ENCODE measurements at places on chromosomes 3 and 15.
A peak's percentile ranks its signal among the peaks of the same experiment; 100 is the strongest.

DNA sequence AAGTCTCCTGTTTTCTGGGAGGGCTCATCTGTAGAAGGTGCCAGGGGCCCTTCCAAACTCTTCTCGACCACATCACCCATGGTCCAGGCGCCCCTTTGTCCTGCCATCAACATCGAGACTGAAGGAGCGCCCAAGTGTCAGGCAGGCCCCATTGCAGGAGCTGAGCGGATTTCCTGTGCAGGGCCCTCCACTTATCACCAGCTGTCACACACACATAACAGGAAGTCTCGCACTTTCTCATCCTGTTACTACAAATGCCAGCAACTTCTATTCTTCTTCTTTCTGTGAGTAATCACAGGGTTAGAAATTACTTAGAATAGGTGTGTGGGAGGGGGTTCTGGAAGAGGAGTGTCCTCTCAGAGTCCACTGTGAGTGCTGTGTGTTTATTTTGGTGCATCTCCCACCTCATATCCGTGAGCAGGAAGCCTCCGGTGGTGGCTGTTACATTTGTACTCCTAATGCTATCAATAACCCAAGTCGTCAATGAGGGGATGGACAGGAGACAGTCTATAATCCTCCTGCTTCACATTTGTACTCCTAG lies at the start of gene KLHL6:
KLHL6 (minus strand) TSS at position 166 of the 541 bp plus-strand sequence; CDS start at position 113, 53 bp downstream.
- peak; percentile 86 for DNase-seq

DNA sequence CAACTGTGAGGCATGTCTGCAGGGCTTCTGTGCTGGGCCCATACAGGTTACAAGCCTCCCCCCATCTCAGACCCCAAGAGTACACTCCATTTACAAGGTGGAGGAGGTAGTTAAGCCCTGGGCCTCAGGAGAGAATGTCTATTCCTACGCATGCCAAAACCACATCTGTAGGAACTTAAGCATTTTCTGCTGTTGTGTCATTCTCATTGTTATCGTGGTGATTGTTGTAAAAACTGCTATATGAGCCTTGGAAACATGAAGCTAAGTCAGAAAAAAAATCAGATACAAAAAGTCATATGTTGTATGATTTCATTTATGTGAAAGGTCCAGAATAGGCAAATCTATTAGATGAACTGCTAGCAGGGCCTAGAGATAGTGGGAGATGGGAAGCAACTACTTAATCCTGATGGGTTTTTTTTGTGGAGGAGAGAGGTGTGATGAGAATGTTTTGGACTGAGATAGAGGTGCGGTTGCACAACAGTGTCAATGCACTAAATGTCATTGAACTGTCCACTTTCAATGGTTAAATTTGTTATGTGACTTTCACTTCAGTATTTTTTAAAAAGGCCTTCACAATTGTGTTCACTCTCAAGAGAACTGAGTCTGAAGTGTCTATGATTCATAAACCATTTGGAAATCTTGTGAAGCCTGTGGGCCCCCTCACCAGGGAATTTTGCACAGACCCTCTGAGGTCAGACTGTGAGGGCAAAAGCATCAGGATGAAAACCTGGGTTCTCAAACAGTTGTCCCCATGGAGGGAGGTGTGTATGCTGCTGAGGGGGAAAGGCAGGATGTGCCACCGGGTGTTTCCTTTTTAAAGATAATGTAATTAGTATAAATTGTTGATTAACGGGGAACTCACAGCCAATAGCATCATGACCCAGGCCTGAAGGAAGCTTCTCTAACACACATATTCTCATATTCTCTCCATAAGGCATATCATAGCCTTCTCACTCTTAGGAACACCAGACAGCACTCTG lies 3.2 kb downstream of the RTP3 start:
- no peak for DNase-seq

DNA sequence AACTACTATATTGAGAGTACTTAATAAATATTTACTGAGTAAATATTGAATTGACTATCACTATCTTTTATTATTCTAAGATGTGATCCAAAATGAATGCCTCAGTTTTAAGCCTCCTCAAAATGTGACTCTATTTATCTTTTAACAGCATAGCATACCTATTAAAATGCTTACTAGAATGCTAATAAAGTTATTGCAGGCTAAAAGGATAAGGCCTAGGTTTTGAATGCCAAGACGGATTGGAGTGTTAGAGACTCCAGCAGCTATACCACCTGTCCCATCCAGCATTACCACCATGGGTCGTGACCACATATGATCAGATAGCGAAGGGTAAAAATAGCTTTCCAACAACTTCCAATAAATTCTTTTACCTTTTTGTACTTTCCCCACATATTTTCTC lies 64.7 kb upstream of the MYRIP start:
- DNase-seq, result no peak

DNA sequence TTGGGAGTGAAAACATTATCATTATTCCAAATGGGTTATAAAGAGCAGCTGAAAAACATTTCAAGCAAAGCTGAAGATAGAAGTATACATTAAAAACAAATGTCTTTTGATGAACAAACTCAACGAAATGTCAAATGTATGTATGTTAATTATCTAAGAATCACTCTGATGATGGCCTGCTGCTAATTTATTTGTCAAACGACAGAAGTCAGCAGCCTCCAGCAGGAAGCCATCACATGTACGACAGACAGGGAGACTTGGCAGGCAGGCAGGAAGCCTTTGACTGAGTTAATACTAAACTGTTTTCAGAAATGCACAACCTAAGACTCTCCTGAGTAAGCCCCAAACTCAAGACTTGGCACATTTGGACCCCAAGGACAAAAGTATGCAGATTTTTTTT lies 491.1 kb downstream of the ZNF385D start:
- DNase-seq, result no peak

DNA sequence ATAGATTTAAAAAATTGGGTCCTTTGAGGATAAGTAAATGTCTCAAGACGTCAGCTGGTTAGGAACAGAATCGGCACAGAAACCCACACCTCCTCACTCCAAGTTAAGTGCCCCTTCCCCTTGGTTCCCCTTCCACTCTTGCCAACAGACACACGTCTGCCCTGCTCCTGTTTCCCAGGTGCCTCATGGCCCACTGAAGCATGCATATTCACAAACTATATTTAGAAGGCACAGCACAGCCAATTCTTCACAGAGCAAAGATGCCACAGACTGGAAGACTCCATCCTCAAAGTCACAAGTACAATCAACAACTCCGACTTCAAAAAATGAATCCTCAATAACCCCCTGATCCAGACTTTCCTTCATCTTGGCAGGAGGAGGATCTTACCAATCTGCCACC lies 295.4 kb upstream of the NR2F2 start:
- no peak for DNase-seq

- DNase-seq, result no peak
Measured at GRCh38 chr3:50408443-50408944, 49.2 kb upstream of the TMEM115 start.

DNA sequence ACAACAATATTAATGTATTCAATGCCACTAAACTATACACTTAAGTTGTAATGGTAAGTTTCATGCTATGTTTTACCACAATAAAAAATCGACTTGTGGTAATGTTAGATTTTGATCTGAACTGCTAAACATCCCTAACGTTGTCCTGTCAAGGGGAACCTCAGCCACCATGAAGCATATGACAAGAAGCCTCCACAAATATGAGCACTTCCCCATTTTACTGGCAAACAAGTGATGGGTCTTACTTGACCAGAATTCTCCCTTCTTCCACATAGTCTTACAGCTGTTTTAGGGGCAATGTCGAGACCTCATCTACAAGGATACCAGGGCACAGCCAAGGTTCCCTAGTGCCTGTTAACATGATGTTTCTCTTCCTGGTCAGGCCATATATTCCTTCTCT lies 124.2 kb upstream of the ABI3BP start:
- no peak for DNase-seq

DNA sequence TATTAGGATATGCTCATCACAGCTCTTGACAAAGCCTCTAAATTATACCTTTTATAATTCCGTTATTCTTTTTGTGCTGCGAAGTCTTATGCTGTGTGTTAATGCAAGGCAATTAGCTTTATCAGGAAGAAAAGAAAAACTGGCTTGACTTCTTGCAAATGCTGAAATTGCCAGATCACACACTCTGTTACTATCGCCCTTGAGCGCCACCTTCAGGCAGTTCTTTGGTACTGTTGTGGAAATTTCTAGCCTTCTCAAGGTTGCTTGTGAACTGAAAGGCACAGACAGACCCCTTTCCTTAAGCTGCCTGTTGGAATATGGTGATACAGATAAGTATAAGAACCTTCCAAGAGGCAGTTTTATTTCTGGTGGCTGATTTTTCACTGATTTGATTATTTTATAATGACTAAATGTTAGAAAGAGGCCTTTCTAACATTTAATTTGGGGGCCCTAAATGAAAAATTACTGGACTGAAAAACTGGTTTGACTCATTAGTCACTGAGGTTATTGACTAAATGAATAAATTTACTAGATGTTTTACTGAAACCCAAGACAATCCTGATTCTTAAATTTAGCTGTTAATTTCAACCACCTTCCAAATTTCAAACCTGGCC lies 126.2 kb upstream of the RASGRP1 start:
- peak; percentile 86 for DNase-seq
